ENCODE measurements at places on chromosomes 7 and 10.

DNA sequence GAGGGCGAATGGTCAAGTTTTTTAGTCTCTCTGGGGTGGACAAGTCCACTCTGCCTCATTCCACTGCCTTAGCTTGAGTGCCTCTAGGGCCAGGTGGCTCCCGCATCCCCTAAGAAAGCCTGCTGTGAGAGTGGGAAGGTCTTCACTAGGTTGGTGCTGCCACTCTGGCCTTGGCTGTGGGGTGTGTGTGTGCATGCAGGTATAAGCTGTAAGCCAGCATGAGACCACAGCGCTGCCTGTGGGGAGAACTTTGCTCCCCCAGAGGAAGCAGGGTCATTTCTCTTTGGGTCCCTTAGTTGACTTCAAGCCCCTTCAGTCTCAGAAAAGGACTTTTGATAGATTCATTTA, 25.5 kb upstream of the PCBD1 start:
- no peak for DNase-seq

DNA sequence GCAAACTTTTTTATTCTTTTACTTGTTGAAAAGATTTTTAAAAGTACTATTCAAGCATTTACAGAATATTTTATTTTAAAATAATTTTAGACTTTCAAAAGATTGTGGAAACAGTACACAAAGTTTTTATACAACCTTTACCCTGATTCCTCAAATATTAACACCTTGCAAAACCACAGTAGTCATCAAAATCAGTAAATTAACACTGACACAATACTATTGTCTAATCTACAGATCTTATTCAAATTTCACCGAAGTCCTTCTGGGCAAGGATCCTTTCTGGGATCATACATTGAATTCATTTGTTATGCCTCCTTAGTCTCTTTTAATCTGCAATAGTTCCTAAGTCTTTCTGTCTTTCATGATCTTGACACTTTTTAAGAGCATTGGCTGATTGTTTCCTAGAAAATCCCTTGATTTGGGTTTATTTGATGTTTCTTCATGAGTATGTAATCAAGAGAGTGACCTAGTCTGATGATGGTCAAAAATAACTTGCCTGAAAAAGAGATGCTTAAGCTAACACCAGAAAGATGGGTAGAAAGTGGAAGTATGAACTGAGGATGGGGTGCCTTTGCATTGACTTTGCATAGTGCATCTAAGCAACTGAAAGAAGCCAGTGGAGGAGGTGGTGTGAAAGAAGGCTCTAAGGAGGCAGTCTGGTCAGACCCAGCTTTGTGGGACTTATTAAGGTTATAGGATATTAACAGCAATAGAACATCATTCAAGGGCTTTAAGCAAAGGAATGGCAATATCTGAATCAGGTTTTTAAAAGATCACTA, 9.7 kb downstream of the STAMBPL1 start:
- DNase-seq, result no peak

DNA sequence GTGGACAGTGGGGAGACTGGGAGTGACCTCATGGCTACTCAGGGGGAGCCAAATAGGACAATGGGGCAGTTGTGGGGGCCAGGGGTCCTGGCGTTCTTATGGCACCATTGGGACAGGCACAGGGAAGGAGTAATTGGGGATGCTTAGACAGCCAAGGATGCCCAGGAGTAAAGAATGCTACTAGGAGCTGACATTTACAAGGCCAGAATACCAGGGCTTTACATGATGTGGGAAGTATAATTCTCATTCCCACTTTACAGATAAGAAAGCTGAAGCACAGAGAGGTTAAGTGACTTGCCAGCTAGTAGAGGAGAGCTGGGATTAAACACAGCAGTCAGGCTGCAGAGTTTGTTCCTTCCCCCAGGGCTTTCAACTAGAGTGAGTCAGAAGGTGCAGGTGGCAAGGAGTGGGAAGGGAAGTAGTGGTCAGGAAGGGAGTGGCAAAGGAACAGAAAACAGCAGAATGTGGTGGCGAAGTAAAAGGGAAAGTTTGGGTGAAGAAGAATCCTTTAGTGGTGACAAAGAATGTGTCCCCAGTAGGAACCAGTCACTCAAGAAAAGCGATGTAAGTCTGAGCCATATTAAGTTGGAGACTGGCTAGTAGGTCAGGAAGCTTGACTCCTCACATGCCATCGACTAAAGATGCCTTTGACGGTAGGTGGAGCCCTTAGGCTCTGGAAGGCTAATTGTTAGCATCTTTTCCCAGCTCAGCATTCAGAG, 32.8 kb downstream of the CPVL start:
- no peak for DNase-seq

- DNase-seq, result no peak
Observed at GRCh38 chr10:79980711-79981110, 31.8 kb upstream of the SFTPD start.

DNA sequence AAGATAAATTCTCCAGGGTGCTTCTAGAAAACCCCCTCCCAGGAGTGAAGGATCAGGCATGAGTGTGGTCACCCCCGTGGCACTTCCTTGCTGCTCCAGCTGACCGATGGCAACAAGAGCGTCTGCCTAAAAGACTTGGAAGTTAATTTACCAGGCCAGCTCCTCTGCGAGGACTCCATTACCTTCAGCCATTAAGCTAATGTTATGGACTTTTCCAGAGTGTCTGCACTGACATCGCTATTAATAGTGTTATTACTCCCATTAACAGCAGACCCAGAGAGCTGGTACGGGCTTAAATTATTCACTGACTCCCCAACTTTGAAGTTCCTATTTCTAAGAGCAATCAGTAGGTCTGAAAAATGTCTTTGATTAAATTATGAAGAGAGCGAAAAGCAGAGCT, 345.8 kb downstream of the PLXNA4 start:
- DNase-seq, result no peak

- no peak for DNase-seq
Observed at GRCh38 chr7:67621704-67622103, 625.1 kb downstream of the TYW1 start.

DNA sequence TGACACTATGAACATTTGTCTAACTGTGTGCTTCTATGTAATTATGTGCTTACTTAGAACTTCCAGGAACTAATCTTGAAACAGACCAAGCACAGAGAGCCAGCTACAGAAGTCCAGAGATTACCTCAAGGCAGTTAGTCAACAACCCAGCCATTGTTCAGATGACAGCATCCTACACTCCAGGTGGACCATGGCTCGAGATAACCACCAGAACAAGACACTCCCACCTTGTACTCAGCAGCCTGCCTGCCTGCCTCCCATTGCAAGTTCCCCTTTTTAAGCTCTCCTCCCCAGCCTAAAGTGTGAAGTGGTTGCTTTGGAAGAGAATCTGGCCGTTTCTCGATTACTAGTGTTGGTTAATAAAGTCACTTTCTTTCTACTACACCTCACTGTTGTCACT, 1080.6 kb upstream of the LRRN3 start:
- no peak for DNase-seq

DNA sequence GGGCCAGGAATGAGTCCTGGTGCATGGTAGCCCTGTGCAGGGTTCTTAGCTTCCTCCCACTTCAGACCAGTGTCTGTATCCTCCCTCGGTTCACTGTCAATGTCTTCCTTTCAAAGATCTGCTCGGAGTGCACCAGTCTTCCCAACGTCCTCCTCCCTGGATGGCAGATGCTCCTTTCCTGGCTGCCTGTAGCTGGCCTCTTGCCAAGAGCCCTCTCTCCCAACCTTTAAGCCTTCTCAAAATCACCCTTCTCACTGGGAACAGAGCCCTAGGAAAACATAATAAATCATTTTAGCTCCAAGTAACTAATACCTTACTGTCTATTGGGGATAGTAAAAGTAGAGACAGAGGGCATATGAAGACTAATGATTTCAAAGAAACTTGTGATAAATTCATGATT, 490.6 kb downstream of the CCSER2 start:
- DNase-seq, result no peak

DNA sequence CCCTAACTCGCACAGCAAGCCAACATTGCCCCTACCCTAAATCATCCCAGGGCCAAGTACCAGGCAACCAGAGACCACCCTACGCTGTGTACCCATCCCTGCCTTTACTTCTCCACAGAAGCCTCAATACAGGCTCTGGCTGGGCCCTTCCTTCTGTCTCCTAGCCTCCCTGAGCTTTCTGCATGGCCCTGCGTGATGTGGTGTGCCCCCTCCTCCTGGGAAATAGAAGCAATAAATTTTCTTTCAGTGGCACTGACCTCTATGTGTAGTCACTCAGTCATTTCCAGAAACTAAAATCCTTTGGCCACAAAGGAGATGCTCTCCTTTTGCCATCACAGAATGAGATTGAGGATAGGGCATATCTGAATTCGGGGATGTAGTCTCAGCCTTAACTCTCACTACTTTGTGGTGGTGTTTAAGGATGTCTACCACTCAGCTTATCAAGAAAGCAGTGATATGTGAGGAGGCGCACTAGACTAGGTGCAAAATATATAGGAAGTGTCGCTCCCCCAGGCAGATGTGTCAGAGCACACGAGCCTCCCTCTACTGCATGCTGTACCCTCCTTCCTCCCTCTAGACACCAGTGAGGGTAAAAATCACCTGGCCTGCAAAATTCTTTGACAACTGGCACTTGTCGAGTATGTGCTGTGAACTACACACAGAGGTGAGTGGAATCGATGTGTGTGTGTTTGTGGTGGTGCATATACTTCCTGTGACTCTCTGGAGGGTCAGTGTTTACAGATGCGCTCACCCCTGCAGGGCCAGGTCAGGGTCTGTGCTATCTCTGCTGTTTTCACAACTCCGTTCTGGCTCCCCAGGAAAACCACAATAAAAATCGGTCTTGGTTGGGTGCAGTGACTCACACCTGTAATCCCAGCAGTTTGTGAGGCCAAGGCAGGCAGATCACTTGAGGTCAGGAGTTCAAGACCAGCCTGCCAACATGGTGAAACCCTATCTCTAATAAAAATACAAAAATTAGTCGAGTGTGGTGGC, 825.9 kb upstream of the IGFBP3 start:
- DNase-seq, result no peak

GRCh38 chr10:122087436-122087835, 98.5 kb downstream of the TACC2 start:
- no peak for DNase-seq

- no peak for DNase-seq
Observed at GRCh38 chr7:27071622-27072390, 24.0 kb downstream of the HOXA1 start.

- no peak for DNase-seq
Observed at GRCh38 chr10:102631525-102632393, 12.5 kb upstream of the TRIM8 start.

GRCh38 chr10:74008212-74008731, 10.4 kb downstream of the VCL start:
- DNase-seq, result no peak

DNA sequence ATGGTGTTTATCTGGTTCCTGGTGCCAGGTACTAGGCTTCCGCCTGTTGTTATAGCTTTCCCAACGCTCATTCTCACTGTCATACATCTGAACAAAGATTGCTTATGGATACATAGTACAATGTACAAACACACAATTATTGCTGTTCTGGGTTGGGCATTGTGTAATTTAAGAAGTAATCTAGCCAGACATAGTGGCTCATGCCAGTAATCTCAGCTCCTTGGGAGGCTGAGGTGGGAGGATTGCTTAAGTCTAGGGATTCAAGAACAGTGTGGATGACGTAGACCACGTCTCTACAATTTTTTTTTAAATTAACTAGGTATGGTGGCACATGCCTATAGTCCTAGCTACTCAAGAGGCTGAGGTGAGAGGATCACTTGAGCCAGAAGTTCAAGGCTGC, 9.3 kb upstream of the CROT start:
- no peak for DNase-seq

- no peak for DNase-seq
Observed at GRCh38 chr7:17474724-17475344, 176.4 kb downstream of the AHR start.

- DNase-seq, result no peak
Observed at GRCh38 chr7:141949911-141950310, 3.1 kb upstream of the CLEC5A start.

DNA sequence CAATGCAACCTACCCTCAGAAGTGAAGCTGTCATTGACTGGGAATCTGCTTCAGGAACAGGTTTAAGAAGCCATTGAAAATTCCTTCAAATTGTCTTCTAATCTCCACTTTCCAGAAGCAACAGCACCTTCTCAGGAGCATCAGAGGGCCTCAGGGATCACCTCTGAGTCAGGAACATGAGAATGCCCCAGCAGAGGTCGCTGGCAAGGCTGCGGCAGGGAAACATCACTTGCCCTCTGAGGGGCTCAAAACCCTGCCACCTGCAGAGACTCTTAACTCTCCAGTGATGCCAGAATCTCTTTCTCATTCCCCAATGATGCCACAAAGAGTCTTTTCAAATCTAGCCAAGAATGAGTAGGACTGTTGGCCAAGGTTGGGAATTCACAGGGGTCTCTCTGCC, 5.9 kb upstream of the MAPK8 start:
- DNase-seq, result no peak

DNA sequence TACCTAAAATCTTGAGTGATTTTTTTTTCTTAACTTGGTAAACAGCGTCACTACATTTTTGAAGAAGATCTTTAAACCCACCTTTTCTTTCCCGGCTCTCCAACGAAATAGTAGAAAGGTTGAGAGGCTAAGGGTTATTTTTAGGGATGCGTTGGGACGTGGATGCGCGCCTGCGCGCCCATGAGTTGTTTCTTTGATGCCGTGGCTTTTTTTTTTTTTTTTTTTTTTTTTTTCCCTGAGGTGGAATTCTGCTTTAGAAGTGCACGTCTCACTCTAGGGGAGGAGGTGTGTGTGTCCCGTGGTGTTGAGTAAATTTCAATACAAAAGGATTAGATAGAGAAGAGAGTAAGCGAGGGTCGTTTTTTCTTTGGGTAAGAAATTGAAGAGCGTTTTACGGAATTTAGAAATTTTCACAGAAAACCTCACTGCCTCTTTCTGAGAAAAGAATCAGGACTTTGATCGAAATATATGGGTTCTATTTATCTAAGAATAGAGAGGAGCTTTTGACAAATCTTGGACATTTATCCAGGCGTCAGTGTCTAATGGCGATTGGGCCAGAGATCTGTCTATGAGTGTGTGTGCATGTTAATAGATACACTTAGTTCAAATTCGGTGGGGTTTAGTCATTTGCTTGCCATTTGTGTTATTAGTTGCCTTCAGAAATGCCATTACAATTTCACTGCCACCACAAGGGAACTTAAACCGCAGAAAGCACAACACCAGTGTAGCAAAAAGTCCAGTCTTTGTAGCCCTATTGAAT, 1.2 kb upstream of the SP8 start:
- DNase-seq, result no peak

DNA sequence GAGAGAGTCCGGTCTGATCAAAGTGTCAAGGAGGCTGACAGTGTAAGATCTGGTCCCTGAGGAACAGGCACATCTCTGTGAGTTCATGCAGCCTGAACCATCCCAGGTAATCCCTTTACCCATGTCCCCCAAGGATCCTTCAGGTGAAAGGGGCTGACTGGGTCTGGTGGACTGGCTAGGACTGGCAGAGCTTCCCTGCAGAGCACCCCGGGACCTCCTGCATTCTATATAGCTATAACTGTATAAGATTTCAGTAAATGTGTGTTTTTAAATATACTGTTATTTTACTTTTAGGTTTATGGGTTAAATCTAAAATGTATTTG, 246.8 kb downstream of the ELMO1 start:
- no peak for DNase-seq

GRCh38 chr10:127600479-127600878, 51.4 kb downstream of the NPS start:
- no peak for DNase-seq

- no peak for DNase-seq
Observed at GRCh38 chr10:71435571-71436267, 39.0 kb downstream of the CDH23 start.
